ENCODE measurements at places on chromosomes 1 and 21.

DNA sequence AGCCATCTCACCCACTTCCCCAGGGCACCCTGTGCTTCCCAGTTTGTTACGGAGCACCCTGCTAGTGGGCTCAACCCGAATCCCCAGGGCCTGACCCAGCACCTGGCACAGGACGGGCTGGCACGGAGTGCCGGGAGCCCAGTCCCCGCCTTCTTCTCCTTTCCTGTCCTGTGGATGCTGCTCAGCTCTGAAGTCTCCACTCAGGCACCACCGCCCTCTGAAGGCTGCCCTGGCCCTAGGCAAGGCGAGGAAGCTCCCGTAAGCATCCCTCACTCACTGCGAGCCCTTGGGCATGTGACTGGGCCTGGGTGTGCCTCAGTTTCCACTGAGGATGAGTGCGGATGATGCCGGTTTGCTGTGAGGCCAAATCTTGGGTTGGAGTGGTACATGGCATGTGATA lies 21.8 kb downstream of the SLC1A7 start:
- DNase-seq, result no peak

GRCh38 chr1:246959944-246960693 lies 28.4 kb upstream of the AHCTF1 start:
- DNase-seq, result no peak

DNA sequence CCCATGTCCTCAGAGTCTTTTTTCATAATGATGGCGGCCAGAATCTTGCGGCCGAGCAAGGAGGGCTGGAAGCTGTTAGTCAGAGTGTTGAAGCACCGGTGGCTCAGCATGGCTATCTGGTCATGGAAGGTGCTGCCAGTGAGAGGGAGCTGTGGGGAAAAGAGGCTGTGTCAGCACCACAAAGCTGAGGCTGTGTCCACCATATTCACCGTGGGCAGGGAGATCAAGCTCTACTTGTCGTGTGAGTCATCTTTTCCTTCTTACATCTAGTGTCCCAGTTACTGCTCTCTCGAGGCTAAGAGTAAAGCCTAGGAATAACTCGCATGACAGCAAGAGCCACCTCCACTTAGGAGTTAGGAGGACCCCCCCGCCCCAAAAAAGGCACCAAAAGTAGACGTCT lies 18.2 kb downstream of the ADAR start:
- DNase-seq, result no peak

DNA sequence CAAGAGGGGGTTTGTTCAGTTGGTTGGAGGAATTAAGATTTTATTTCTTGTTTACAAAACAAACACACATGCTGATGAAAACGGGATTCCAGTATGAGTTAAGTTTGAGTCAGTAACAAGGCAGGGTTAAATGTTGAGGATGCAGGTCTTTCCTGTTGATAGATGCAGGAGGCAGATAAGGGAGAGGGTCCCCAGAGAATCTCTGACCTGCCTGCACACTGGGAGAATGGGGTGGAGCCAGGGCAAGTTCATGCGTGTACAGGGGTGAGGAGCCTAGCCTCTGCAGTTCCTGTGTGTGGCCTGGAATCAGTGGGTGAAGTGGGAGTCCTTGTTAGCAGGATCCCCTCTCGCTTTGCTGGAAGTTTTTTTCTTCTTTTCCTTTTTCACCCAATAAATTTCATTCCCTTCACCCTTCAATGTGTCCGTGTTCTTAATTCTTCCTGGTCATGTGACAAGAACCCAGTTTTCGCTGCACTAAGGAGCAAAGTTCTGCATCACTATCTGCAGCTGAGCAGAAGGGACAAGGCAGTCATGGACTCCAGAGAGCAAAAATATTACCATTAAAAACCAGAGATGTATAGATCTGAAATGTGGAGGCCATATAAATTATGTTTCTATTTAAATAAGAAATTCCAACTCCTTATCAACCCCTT lies 69.9 kb upstream of the MARK1 start:
- no peak for DNase-seq

- DNase-seq, result peak; percentile 98
Measured at GRCh38 chr21:45228171-45228641, 59.5 kb downstream of the POFUT2 start.

DNA sequence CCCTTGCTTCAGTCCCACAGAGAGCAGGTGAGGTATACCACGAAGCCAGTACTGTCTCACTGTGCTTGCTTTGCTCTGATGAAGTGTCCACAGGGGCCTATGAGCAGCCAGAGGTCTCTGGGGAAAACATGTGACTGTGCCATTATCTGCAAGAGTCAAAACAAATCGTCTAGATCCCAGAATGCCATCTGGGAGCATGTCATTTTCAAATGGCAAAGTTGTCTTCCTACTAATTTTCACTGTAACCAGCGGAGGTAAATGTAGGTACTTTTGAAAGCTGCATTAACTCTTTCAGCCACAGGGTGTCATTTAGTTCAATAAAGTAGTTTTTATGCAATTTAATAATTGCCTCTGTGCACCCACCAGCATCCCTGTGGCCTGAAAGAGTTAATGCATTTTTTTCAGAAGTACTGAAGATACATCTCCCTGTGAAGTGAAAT lies 173.6 kb upstream of the SGIP1 start:
- DNase-seq, result no peak

DNA sequence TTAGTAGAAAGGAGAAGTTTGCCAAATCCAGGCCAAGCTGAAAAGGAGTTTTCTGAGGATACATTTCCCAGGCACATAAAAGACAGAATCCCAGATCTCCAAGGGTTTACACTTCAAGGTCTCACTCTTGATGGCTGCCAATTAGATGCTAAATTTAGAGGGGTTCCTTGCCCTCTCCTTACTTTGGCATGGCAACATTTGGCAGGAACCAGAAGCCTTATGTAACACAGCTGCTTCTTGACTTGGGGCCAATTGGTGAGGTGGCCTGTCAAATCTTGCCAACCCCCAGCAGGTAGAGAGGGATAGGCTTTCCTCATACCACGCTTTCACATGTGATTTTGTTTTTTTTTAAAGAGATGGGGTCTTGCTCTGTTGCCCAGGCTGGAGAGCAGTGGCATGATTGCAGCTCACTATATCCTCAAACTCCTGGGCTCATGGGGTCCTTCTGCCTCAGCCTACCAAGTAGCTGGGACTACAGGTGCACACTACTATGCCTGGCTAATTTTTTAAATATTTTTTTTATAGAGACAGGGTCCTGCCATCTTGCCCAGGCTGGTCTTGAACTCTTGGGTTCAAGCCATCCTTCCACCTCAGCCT lies 25.2 kb upstream of the NKAIN1 start:
- DNase-seq, result no peak

DNA sequence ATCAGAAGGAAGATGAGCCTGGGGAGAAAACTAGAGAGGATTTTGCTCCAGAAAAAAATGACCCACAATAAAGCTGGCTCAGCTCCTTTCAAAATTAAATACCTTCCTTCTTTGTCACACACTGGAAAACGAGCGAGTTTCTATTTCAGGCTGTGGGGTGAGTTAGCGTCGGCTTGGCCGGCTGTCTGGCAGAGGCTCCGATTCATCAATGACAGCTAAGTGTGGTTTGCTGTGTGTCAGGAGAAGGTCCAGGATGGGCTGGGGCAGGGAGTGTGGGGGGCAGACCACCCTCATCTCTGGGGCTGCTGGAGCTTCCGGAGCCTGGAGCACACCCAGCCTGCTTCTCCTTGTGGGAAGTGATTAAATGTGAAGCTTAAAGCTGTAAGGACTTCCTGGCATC lies 120.2 kb downstream of the ETS2 start:
- DNase-seq, result peak; percentile 82

- DNase-seq, result no peak
Measured at GRCh38 chr1:194133152-194133551, 946.7 kb upstream of the B3GALT2 start.

GRCh38 chr1:202974856-202975255 lies 7.8 kb upstream of the CYB5R1 start:
- no peak for DNase-seq

- DNase-seq, result no peak
Measured at GRCh38 chr21:32918478-32919120, 107.1 kb upstream of the OLIG2 start.

DNA sequence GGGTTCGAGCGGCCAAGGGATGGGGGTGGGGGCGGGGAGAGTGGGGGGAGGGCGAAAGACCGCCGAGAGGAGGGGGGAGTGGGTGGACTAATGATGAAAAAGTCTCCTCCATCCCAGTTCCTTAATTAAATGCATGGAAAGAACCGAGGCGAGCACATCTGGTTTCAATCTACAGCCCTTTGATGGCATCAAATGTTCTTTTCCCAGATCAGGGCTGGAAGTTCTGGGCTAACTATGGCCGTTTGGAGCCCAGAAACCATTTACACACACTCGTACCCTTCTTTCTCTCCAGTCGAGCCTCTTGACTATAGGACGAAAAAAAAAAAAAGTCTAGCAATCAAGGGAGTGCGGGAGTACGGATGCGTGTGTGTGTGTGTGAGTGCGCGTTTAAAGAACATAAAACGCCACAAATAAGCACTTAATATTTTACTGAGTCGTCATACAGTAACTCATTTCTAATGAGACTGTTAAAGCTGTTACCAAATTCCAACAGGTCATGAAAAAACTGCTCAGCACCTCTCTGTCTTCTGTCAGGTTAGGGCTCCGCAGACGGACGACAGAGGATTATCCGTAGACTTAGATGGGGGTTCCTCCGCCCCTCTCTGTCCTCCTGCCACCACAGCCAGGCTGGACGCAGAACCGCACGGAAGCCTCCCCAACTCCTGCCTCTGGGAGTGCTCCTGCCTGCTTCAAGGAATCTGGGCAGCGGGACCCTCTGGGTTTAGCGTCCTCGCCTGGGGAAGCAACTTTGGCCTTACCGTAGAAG lies 2.1 kb upstream of the PRRX1 start:
- DNase-seq, result peak; percentile 37
